Stimulated activated naive CD8-positive, alpha-beta T cell treated with anti-CD3 and anti-CD28 coated beads, Interleukin-15, Interleukin-2, amounts not matched to agents 100 U/mL and 50 U/mL, for 24 hours (primary cell): ENCODE measurements at places on chromosomes 12 and 14.

DNA sequence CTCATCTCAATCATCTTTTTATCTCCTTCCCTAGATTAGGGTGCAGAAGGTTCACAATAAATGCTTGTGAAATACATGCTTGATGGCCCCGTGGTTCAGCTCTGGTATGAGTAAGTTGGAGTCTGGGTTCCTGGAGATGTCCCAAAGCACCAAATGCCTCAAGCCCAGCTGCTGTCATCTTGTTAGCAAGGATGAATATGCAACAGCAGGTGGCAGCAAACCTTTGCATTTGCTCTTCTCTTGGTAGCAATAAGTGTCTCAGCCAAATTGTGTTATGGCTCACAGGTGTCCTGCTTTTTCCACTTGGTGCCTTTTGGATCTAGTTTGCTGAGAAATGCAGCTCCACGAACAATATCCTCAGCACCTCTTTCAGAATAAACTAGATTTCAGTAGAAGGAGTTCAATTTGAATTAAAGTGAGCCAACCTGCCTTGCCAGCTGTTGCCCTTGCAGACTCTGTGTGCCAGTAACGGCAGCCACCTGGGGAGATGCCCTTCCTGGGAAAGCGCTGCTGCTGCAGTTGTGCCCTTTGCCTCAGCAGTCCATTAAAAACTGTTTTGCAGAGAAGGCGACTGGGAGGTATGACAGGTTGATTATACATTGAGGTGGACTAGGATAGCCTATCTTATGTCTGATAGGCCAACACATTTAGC lies 417.3 kb downstream of the SNAPC1 start:
- peak; percentile 10 for DNase-seq

DNA sequence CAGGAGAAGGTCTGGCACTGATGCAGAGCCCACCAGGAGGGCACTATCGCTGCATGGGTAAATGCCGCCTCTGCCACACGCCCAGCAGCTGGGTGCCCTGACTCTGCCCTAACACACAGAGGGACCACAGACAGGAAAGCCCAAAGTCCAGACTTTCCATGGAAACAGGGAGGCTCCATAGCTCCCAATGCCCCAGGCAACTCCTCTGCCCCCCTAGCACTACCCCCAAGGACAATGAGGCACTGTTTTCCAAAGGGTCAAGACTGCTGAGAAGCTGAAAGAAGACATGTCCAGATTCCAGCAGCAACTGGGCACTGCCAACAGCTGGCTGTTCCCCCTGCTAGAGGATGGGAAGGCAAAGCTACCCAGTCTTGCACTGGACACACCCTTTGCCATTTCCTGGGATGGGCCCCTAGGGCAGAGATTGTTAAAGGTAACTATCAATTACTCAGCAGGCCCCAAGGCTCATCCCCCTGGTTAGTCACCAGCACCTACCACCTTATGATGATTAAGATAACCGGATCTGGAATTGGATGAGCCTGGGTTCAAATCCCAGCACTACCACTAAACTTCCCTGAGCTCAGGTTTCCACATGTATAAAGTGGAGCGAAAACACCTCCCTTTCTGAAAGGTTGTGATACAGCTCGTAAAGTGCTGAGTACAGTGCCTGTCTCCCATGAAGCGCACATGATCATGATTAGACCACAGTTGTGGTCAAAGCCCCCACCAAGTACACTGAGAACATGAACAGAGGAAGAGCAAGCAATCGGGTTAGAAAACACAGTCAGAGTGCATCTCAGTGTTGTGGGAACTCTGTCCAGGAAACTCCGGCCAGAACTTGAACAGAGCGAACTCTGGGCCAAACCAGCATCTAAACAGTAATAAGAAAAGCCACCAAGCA lies 3.3 kb downstream of the PXN start:
- peak; percentile 33 for DNase-seq

GRCh38 chr14:75981426-75982265 lies at the start of gene TGFB3:
Gene TGFB3, minus strand, starts transcription at chr14:75981995. Its CDS starts 1,102 bp downstream, at chr14:75980893.
- DNase-seq, result peak; percentile 49

DNA sequence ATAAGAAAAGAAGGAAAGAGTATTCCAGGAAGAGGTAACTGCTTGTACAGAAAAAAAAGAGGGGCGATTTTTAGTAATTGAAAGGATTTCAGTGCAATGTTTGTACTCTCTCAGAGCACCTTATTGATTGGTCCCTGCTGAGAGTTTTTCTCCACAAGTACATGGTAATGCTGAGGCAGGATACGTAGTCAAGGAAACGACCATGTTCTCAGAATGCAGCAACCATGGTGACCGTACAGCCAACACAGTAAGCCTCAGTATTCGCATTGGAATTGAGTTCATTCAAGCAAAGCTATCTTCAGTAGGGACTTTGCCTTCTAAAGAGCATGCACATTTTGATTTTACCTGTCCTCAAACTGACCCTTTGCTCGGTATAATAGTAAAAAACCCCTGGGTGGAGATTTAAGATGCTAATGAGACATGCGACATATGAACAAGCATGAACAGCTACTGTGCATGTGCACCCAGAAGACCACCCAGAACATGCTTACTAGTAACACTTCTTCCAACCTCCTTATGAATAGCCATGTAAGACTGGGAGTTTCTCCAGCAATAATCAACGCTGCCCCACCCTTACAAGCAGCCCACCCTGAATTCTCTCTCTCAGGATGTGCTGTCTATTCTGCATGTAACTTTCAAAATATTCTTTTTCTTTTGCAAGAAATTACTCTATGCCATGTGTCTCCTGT lies 6.2 kb upstream of the SLC41A2 start:
- no peak for DNase-seq

DNA sequence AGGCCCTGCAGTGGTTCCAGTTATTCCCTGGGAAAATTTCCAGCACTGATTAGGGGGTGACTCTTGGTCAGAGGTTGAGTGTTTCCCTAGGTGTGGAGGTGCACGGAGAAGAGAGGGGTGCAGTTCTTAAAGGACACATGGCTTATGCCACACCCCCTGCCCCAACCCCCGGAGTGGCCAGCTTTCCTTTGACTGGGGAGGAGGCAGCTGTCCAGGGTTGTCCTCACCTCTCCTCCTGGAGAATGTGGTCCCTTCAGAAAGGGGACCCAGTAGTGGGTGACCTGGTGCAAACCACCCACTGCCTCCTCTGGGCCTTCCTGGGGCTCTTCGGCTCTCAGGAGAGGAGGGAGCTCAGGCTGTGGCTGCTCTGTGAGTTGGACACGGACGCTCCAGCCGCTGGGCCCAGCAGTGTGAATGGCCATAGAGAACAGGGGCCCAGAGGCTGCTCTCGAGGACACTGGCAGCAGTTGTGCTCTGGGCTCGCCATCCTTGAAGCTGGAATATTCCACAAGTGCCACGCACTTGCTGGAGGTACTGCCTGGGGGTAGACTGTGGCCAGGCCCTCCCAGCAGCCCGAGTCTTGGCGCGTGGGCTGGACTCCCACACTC lies 13.6 kb downstream of the PACS2 start:
- DNase-seq, result no peak

DNA sequence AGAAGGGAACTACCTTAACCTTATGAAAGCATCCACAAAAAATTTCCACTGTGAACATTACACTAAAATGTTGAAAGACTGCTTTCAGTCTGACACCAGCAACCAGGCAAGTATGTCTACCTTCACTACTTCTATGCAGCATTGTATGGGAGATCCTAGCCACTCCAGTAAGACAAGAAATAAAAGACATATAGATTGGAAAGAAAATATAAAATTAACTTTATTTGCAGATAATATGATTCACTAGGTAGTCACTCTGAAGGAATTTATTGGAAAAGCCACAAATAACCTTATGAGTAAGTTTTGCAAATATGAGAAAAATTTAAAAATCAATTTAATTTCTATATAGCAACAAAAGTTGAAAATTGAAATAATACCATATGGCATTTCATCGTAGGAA lies 172.0 kb downstream of the RERGL start:
- DNase-seq, result no peak

DNA sequence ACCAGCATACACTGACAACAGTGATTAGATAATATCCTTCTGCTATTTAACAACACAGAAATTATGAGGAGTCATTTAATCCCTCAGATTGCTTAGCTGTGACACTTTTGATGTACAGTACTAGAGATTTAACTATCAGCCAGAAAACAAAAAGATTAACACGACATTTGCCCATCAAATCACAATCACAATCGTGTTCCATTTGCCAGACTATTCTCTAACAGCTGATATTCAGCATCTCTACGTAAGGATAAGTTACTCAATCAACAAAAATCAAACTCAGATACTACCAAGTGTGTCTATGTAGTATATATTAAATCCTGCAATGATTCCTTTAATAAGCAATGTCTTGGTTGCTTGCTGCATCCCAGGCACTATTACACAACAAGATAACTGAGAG lies 558.7 kb upstream of the USP15 start:
- DNase-seq, result no peak

- peak; percentile 65 for DNase-seq
Measured at GRCh38 chr12:120584343-120585149, 3.3 kb upstream of the POP5 start.

- no peak for DNase-seq
Measured at GRCh38 chr14:60487211-60487610, 1.3 kb upstream of the C14orf39 start.

DNA sequence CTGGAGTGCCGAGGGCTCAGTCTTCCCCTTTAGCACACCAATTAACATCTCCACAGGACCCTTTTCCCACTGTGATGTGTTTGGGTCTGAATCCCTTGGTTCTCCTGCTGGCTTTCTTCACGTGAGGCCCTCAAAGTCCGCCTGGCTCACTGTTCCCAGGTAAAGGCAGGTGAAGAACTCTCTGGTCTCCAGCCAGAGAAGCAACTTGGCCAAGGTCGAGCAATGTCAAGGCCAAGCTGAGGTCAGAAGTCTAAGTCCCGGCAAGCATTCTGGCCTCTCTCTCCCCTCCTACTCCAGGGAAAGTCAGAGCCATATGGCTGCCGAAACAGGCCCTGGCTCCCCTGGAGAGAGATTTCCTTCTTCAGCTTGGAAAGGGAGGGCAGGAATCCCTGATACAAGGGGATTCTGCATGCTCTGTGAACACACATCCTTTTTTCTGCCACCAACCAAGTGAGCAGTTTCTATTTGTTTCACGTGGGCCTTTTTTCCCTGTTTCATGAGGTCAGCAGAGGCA lies 61.4 kb upstream of the ESRRB start:
- DNase-seq, result no peak

DNA sequence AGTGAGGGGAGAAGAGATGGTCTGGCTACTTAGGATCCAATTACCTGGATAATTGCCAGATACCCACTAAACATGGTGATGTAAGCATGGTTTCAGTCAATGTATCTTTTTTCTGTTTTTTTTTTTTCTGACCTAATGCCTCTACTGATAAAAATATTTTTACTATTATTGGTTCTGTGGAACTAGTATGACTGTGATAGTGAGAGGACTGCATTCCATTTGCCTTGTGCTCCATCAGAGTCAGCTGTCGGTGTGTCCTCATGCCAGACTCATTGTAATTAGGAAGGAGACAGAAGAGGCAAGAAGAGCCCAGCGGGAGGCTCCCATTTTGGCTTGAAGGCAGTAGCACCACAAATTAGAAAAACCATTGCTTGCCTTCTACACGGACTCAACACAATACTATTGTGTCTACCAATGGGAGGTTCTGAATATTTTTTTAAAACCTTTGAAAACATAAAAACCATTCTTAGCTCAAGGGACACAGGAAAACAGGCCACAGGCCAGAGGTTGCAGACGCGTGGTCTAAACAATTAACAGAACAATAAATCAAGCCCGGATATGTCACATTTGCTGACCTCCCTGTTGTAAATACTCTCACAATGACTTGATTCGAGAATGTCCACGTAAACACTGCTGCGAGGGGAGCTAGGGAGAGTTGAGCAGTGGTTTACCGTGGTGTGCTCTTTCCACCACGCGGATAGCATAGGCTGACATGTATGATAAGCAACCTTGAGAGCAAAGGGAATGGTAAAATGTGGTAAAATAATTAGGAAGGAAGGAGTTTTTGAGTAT lies 13.5 kb upstream of the DCP1B start:
- no peak for DNase-seq

GRCh38 chr12:87866578-87867292 lies 162.5 kb downstream of the C12orf50 start:
- no peak for DNase-seq

GRCh38 chr12:116691205-116691604 lies 46.7 kb downstream of the SPRING1 start:
- DNase-seq, result no peak

GRCh38 chr12:101789171-101789570 lies 41.6 kb downstream of the GNPTAB start:
- DNase-seq, result no peak

- DNase-seq, result no peak
Measured at GRCh38 chr12:113612076-113612728, 140.5 kb upstream of the LHX5 start.

DNA sequence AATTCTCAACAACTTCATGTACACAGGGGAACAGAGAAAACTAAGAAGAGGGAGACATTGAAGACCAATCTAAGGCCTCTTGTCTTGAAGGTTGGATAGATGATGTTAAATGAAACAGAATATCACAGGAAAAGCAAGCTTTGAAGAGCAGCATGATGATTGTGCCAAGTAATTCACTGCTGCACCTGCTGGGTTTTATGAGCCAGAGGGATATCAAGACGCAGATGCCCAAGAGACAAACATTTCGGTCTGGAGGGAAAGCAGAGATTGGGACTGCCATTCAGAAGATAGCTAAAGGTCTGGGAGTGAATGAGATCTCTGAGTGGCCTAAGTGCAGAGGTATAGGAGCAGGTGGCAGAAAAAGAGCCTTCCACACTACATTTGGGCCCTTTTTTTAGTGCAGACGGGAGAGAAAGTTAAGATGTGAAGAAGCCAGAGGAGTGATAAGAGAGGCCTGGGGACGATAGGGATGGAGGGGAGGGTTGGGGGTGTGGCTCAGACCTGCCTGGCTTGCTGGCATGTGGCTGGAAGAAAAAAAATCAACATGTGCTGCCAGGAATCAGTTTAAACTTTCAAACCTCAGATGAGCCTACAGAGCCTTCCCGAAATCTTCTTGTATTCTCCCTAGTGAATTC lies 200.6 kb downstream of the AEBP2 start:
- no peak for DNase-seq

- DNase-seq, result no peak
Measured at GRCh38 chr14:93462479-93462878, 31.7 kb downstream of the UNC79 start.

- no peak for DNase-seq
Measured at GRCh38 chr14:39228044-39228443, 5.7 kb upstream of the MIA2 start.

GRCh38 chr14:77478796-77479195 lies 19.8 kb downstream of the ISM2 start:
- DNase-seq, result no peak

DNA sequence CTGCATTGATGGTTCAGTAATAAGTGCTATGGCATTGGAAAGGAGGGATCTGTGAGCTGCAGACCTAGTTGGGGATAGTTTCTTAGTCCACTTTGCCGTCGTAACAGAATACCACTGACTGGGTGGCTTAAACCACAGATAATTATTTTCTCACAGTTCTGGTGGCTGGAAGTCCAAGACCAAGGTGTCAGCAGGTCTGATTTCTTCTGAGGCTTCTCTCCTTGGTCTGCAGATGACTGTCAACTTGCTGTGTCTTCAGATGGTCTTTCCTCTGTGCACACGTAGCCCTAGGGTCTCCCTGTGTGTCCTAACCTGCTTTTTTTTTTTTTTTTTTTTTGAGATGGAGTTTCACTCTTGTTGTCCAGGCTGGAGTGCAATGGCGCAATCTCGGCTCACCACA lies 126.1 kb downstream of the MYRFL start:
- DNase-seq, result no peak
